Kasumi-1 (cell line): ENCODE measurements at places on chromosomes 1 and 21.

- peak; percentile 14 for DNase-seq
Measured at GRCh38 chr1:214360525-214361164, 79.7 kb downstream of the SMYD2 start.

GRCh38 chr1:215143497-215143896 lies 61.0 kb downstream of the KCNK2 start:
- DNase-seq, result no peak

DNA sequence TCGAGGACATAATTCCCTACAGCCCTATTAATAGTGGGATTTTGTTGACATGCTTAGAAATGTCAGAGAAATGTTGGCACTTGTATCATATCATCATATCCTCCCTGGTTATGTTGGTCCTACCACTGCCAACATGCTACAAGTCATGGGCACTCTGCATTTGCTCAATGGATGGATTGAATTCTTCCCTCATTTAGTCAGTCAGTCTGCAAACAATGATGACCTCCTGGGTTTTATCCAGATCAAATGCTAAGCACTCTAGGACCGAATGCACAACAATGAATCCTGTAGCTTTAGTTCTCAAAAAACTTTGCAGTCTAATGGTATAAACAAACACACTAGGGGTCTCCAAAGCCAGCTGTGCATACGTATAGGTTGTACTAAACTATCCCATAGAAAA lies 357.2 kb upstream of the DPYD start:
- no peak for DNase-seq

- no peak for DNase-seq
Measured at GRCh38 chr1:171313319-171313834, 606 bp upstream of the FMO4 start.

GRCh38 chr1:182235952-182236650 lies 155.5 kb downstream of the GLUL start:
- DNase-seq, result no peak

GRCh38 chr1:18927654-18928272 lies 25.4 kb upstream of the ALDH4A1 start:
- DNase-seq, result peak; percentile 66

DNA sequence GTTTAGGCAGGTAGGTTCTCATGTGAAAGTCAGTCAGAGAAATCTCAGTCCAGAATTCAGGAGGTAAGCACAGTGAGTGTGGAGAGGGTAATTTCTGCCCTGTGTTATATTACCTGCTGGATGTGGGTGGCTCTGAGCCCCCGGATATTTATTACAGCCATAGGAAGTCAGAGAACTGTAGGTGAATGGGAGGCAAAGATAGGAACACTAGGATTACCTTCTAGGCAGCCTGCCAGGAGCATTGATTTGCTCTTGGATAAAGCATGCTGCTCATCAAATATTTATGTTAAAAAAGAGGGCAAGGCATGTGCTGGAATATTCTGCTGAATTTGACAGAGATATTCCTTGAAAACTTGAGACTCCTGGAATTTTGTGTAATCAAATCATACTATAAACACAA lies 8.5 kb downstream of the GNG12 start:
- no peak for DNase-seq

DNA sequence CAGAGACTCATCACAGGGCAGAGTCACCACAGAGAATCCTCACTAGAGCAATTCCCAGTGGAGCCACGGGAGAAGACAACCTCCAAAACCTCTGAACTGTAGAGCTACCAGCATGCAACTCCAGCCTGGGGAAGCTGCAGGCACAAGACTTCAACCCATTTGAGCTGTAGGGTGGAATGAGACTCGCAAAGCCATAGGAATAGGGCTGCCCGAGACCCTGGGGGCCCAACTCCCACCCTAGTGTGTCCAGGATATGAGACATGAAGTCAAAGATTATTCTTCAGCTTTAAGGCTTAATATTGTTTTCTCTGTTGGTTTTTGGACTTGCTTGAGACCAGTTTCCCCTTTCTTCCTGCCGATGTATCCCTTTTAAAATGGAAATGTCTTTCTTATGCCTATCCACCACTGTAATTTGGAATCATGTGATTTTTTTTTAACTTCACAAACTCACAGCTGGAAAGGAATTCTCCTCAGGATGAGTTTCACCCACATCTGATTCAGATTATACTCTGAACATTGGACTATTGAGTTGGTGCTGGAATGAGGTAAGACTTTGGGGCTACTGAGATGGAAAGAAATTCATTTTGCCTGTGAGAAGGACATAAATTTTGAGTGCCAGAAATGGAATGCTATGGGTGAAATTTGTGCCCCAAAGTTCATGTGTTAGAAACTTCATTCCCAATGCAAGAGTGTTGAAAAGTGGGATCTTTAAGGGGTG lies 59.6 kb upstream of the ST6GALNAC5 start:
- DNase-seq, result no peak

- DNase-seq, result no peak
Measured at GRCh38 chr1:111509997-111510375, 6.6 kb upstream of the ADORA3 start.

DNA sequence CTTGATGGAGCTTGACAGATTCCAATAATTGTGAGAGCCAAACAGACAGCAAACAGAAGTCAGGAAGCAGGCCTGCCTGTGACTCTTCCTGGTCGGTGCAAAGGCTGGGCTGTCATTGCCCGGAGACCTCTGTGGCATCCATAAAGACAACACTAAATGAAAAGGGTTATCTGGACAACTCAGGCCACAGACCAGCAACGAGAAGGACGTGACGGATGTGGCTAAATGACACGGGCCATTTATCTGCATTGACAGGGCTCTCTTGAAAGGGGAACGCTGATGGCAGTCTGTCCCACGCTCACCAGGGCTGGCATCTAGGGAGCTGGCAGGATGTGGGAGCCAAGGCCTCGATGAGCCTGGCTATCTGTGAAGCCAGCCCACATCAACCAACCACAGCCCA lies 35.0 kb downstream of the HMGB4 start:
- DNase-seq, result no peak

- no peak for DNase-seq
Measured at GRCh38 chr1:243441601-243442000, 185.8 kb downstream of the SDCCAG8 start.

- no peak for DNase-seq
Measured at GRCh38 chr1:182359645-182360044, 31.9 kb downstream of the GLUL start.

GRCh38 chr1:63835128-63835527 lies 61.3 kb downstream of the ROR1 start:
- DNase-seq, result no peak

DNA sequence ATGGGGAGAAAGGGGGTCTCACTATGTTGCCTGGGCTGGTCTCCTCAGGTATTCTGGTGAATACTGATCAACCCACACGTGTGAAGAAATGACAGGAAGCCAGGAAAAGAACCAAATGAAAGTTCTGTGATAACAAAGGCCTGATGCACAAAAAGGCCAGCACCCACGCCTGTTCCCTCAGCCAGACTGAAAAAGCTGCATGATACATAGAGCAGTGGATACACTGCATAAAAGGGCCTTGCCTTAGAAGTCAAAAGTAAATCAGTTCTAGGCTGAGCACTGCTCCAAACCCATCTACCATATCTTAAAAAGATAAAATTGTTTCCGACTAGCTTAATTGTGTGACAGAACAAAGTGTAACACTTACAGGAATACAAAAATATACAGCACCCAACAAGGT lies 36.9 kb upstream of the PSMG1 start:
- no peak for DNase-seq

GRCh38 chr1:219731771-219732170 lies 118.9 kb upstream of the ZC3H11B start:
- DNase-seq, result no peak

DNA sequence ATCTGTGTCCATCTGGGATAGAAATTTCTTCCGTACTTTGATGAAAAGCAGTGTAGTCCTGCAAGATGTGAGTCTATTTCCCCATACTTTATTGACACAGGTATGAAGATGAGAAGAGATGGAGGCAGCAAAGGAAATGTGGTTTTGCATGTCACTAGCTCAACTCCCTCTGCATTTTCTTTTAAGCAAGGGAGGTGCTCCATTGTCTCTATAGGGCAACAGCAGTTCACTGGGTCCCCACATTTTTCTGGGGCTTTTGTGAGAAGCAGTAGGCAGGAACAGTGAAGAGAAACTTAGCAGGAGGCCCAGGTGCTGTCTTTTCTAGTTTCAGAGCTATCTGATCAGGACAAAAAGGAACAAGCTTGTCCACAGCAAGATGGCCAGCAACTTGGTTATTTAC lies 37.1 kb downstream of the C21orf91 start:
- no peak for DNase-seq

GRCh38 chr1:106908689-106909088 lies 147.8 kb upstream of the PRMT6 start:
- DNase-seq, result no peak

- no peak for DNase-seq
Measured at GRCh38 chr1:54794451-54795355, 6.4 kb downstream of the TTC22 start.

DNA sequence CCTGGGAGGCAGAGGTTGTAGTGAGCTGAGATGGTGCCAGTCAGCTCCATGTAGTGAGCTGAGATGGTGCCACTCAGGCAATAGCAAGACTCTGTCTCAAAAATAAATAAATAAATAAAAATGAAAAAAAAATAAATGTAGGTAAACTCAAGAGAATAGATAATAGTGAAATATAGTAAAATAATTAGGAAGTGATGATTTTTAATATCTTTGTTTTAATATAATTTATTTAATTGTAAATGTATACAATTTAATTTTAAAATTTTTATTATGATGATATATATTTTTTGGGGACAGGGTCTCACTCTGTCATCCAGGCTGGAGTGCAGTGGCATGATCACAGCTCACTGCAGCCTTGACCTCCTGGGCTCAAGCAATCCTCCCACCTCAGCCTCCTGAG lies 19.6 kb upstream of the SERINC2 start:
- no peak for DNase-seq

DNA sequence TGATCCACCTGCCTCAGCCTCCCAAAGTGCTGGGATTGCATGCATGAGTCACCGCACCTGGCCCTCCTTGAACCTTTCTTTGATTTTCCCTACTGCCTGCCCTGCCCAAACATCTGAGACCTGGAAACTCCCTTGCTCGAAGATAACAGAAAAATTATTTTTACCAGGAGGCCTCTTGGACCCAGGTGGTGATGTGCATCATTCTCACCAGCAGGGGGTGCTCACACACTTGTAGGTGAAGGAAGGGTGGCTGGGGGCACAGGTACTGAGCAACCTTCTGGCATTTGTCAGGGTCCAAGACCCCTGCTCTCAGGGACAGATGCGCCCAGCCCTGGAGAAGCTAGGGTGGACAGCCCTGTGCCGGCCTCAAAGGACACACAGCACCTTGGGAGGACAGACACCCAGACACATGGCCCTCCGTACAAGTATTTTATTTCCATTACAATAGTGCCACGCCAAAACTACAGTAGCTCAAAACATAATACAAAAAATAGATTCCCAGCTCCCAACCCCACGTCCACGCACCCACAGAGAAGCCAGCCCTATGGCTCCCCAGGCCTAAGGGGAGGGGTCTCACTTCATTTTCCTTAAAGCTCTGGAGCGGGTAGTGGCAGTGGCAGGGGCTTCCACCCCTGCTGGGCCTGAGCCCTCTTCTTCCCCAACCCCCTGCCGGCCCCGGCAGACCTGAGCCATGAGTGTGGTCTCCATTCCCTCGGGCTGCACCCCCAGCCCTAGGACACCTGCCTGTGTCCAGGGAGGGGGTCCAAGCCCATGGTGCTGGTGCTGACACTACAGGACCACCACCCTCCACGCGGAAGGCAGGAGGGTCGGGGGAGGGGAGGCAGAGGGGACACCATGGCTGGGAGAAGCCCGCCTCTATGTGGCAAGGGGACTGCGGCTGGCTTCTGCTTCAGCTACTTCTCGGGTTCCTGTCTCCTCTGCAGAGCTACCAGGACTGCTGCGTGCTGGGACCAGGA lies 40.4 kb upstream of the EIF4G3 start:
- DNase-seq, result peak; percentile 17

- no peak for DNase-seq
Measured at GRCh38 chr21:27548486-27548885, 581.6 kb upstream of the ADAMTS5 start.

GRCh38 chr1:65112811-65113210 lies 35.2 kb upstream of the AK4 start:
- no peak for DNase-seq

DNA sequence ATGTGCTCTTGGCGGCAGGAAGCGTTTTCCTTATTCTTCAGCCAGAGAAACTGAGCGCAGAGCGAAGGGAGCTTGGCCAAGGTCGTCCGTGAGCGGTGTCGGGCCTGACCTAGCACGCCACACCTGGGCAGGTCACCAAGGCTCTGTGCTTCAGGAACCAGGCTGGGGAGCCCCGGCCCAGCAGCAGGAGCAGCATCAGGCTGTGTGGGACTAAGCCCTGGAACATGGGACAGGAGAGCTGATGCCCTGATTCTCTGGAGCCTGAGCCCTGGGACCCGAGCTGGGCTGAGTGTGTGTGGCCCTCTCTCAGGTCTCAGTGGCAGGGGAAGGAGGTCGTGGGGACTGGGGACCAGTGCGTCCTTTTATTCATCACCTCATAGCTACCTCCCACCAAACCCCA lies 65.2 kb upstream of the ABCG1 start:
- DNase-seq, result no peak

DNA sequence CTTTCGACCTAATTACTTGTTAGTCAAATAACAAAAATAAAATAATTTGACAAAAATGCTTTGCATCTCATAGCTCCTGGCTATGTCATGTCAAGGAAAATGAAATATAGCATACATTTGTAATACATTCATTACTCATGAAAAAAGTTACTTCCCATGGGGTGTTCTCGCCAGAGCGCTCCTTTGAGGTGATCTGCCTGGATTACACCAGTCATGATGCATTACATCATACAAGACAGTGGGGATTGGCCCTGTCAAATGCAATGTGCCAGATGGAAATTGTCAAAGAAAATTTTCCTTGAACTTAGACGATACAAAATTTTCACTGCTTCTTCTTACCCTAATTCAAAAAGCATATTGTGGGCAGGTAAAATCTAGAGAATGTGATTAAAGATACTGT lies 215.6 kb upstream of the B3GALT2 start:
- DNase-seq, result no peak

- DNase-seq, result no peak
Measured at GRCh38 chr1:246274186-246274585, 232.9 kb downstream of the SMYD3 start.

- DNase-seq, result no peak
Measured at GRCh38 chr1:234756066-234756774, 146.2 kb upstream of the IRF2BP2 start.

GRCh38 chr1:223246476-223247112 lies 103.5 kb upstream of the TLR5 start:
- no peak for DNase-seq

DNA sequence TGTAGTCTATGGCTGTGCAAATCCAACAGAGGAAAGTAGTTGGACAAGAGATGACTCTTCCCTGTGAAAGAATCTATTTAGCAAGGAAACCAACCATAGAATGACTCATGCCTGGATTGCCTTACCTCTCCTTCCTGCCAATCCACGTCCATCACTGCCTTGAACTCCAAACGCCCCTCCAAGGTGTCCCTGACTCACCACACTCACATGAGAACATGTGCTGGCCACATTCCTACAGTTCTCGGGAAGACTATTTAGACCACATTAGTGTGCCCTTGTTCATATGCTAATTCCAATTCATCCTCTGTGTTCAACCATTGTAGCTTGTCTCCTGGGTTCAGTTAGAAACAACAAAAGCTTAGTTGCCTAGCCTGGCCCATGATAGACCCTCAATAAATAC lies 157.3 kb downstream of the SLC30A10 start:
- no peak for DNase-seq
